CD4-positive, alpha-beta T cell treated with Interleukin-4 for 4 hours (primary cell): ENCODE measurements at places on chromosomes 2 and 18.

- DNase-seq = no peak
These were observed 12.3 kb downstream of the SNED1 start for GRCh38 chr2:241010531-241011295.

- no peak for DNase-seq
These were observed 118.6 kb upstream of the PGAP1 start for GRCh38 chr2:197045115-197045514.

- no peak for DNase-seq
These were observed 78.2 kb downstream of the CELF4 start for GRCh38 chr18:37487400-37487867.

DNA sequence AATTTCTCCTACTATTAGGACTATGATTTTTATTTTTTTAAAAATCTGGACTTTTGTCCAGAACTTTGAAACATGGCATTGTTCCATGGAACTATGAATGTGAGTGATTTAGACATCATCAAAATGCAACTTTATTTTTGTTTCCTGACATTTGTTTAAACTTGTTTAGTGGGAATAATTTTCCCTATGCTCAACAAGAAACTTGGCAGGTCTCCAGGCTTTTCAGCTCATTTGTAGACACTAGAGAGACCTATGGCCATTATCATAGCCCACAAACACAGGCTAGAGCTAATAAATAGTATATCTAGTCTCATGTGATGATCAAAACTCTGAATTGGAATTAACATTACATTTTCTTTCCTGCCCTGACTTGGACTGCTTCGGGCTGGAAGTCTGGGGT is 145.1 kb upstream of the CELF4 start:
- no peak for DNase-seq

DNA sequence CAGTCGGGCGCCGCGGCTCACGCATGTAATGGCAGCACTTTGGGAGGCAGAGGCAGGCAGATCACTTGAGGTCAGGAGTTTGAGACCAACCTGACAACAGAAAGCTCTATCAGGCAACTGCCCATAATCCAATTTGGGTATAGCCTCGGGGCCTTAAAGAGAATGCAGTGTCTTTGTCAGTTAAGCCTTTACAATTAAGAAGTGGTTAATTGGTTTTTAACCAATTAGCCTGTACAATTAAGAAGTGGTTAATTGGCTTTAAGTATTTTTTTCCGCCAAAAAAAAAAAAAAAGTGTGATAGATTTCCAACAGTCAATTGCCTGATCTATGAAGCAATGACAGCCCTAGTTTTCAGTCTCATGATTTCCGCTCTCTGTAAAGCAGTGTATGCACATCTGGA is 74.6 kb upstream of the NARS1 start:
- DNase-seq = no peak

DNA sequence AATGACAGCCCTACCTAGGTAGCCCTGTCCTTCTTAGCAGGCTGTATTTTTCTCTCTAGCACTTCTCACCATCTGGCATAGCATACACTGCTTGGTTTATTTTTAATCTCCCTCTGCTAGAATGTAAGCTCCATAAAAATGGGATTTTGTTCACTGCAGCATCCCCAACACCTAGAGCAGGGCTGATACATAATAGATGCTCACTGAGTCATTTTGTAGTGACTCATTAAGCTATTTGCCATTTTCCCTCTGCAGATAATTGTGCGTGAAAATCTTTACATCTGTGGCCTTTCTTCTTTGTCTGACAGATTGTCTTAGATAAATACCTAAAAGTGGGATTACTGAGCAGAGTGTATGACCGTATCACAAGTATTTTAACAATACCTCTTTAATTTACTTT is 82.5 kb downstream of the CERS6 start:
- no peak for DNase-seq

- no peak for DNase-seq
These were observed 116.4 kb downstream of the COL6A3 start for GRCh38 chr2:237297421-237298150.

DNA sequence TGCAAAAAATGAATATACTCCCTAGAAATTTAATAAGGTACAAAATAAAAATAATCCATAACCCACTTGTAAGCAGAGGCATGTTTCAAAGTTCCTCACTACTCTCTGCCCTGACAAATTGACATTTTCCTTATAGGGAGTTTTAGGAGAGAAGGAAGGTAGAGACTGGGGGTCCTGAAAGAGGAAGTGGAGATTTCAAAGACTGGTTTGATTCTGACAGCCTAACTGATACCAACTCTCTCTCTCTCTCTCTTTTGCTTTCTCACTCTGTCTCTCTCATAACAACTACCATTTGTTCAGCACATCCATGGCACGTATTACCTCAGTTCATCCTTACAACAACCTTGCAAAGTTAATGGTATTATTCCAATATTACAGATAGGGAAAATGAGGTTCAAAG is 18.6 kb downstream of the FZD7 start:
- DNase-seq = no peak

DNA sequence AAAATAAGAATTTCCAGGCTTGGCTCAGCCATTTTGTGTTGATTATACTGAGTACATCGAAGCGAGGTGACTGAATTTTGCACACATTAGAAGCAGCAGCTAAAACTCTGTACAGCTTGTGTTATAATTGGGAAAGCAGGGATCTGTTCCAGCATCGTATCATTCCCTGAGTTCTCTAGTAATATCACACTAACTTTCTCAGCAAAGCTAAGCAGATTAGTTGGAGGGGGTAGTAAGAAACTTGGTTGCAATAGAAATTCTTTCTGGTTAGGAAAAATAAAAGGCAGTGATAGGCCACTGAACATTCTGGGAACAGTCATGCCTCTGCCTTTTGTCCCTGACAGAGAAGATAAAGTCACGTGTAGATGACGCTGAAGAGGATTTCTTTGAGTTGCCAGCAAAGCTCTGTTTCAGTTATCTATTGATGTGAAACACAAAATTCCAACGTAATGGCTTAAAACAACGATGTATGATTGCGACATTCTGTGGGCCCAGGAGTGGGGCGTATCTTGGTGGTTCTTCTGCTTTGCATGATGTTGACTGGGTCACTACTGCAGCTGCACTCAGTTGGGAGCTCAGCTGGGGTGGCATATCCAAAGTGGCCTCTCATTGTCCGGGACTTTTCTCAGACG is 202.1 kb upstream of the MEX3C start:
- DNase-seq = no peak

DNA sequence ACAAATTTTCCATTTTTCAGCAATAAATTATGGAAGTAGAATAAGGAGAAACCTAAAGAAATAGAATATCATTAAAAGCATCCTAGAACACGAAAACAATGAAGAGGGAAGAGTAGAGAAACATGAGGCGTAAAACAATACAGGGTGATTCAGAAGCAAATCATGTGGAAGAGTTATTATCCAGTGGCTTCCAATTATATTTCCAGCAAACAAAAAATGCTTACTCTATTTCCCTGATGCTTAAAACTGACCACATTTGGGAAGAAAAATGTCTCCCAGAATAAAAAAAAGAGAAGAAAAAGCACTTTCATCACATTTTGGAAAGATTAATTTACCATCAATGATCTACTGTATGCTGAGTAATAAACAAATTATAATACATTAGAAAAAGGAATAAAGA is 192.6 kb downstream of the CD226 start:
- DNase-seq = no peak

DNA sequence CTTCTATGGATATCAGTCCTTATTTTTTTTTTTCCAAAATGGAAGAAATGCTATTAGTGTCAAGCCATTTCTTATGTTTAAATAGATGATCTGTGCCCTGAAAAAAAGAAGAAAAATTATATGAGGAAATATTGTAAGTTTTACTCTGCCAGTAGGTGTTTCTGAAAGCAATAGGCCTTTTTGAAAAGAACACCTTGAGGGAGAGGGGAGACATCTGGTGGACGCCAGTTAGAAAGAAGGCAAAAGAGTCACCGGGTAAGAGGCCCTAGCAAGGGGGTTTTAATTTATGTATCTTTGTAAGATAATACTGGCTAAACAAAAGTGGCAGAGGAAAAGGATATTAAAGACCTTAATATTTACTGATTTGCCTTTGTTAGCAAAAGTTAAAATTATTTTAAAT is 56.1 kb downstream of the DYNAP start:
- no peak for DNase-seq

GRCh38 chr18:35050028-35050546 is 8.9 kb downstream of the MAPRE2 start:
- DNase-seq = no peak

DNA sequence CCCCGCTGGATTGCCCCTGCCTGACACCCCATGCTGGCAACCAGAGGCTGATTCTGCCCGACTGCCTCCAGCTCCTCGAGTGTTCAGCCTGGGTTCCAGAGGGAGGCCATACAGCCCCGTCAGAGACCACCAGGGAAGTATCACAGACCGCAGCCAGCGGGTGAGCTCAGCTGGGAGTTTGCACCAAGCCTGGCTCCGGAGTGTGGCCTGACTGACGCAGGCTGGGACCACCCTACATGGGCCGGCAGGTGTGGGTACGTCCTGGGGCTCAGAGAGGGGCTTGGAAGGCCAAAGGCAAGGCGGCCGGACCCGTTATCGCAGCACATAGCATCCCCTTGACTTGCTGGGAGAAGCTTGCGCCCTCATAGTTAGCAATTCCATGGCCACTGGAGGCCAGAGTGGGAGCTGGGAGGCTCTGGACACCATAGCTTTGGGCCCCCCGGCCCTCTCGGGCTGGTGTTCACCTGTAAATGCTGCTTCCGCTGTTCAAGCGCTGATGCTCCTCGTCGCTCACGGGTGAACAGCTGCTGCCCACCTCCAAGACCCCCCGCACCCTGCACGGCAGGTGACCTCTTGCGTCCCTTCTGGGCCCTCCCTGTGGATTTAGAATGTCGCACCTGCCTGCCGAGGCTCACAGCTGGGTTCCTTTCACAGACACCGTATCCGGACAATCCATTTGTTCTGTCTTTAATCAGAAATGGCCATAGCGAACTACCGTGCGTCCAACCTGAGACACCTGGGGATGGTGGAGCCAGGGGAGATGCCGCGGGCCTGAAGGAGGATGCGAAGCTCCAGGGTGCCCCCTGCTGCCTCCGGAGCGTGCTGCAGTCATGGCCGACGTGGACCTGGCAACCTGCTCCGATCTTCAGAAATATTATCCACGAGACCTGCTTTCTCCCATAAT is 31.2 kb upstream of the SLC66A3 start:
- peak; percentile 34 for DNase-seq

GRCh38 chr2:86029873-86030272 is 75.8 kb downstream of the POLR1A start:
- DNase-seq = no peak

GRCh38 chr2:111534910-111535352 is 349.1 kb downstream of the ANAPC1 start:
- DNase-seq = peak; percentile 37

GRCh38 chr2:145100301-145100700 is 580.4 kb upstream of the ZEB2 start:
- DNase-seq = no peak

DNA sequence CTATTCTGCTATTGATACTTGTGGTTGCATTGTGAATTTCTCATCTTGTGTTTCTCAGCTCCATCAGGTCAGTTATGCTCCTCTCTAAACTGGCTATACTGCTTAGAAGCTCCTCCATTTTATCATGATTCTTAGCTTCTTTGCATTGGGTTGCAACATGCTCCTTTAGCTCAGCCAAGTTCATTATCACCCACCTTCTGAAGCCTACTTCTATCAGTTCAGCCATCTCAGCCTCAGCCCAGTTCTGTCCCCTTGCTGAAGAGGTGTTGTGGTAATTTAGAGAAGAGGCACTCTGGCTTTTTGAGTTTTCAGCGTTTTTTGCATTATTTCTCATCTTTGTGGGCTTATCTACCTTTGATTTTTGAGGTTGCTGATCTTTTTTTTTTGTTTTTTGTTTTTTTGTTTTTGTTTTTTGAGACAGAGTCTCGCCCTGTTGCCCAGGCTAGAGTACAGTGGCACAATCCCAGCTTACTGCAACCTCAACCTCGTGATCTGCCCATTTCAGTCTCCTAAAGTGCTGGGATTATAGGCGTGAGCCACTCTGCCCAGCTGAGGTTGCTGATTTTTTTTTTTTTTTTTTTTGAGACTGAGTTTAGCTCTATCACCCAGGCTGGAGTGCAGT is 36.0 kb downstream of the ANKRD12 start:
- no peak for DNase-seq

- DNase-seq = no peak
These were observed 204.2 kb downstream of the GBX2 start for GRCh38 chr2:235963853-235964577.

GRCh38 chr2:133433455-133434451 is 134.5 kb downstream of the NCKAP5 start:
- DNase-seq = no peak

DNA sequence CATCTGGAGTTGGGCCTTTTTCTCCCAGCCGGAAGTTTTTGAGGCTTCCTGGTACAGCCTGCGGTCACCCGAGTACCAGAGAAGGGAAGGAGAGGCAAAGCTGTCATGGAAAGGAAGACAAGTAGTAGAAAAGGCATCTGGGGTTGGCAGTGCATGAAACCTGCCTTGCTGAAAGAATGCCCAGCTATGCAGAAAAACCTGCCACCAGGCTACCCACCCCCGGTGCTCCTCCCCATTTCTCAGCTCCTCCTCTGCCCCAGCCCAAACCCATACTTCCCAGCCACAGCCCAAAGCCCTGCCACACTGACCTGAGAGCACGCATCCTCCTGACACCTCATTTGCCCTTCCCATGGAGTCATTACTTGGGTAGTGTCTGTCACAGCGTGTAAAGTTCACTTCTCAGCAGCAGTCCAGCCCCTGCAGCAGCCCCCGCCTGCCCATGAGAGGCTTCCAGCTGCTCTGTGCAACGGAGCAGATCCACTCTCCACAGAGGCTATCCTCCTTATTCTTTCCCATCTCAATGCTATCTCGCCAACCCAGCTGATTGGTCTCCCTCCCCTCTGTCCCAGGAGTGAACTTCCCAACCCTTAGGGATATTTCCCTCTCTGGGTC is 40.4 kb upstream of the MAL start:
- no peak for DNase-seq

DNA sequence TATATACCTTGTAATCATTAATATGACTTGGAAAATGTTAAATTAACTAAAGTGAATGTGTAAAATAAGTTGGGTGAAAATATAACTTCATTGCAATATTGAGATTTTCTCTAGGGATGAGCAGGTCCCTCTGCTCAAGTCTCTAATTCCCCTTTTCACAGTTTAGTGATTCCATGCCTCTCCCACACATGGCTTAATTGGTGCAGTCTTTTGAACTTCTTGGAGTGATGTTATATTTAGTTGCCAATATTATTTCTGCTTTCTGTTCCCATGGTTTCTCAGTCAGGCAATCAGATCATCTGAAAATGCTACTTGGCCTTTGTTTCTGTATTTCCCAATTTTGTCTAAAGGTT is 233.7 kb upstream of the SPOPL start:
- DNase-seq = no peak

- DNase-seq = no peak
These were observed 12.6 kb upstream of the ID2 start for GRCh38 chr2:8669157-8669817.

- DNase-seq = no peak
These were observed 5.1 kb upstream of the ASIC4 start for GRCh38 chr2:219508971-219509779.

- peak; percentile 76 for DNase-seq
These were observed 100.0 kb downstream of the BAZ2B start for GRCh38 chr2:159516241-159516758.

- no peak for DNase-seq
These were observed 70.4 kb upstream of the CYP1B1 start for GRCh38 chr2:38146275-38146906.

GRCh38 chr2:128277961-128278681 is 40.5 kb downstream of the HS6ST1 start:
- DNase-seq = no peak
